ENCODE measurements at places on chromosomes 7 and 10.

DNA sequence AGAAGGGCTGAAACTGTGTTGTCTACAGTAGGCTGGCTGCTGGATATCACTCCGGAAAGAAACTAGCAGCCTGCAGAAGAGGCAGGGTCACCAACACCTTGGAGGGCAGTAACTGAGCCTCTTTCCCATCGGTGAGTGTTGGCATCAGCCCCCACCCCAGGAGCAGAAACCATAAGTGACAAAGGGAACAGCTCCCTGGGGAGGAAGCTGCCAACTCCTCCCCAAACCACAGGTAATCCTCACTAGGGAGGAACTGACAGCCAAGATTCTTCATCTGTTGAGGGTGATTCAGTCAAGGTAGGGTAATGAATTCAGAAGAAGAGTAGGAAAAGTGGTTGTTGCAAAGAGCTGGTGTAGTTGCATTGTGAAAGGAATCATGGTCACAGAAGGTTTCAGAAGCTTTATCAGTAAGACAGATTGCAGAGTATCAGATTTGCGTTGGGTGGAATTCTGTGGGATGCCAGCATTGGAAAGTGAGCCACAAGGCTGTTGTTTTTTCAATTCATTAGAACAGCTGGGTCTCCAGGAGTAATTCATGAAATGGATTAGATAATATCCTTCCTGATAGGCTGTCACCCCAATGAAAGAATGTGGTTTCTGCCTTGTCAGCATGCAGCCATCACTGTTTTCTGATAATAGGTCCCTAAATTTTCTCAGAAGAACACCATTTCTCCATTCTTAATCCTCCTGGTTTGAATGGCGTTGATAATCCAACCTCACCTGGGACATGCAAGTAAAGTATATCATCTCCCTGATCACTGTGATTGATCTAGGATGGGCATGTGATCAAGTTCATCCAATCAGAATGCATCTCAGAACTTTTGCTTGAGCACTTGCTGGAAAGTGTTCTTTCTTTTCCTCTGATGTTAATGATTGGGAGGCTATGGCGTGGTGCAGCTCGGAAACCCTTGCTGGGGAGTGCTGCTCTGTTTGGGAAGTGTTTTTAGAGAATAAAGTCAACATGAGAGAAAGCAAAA, 75.0 kb upstream of the CTBP2 start:
- no peak for DNase-seq

- no peak for DNase-seq
Measured at GRCh38 chr10:123558651-123559050, 107.5 kb upstream of the GPR26 start.

- no peak for DNase-seq
Measured at GRCh38 chr7:150896562-150897209, 44.4 kb downstream of the AOC1 start.

- DNase-seq: no peak
Measured at GRCh38 chr10:44650691-44651661, 260.2 kb upstream of the TMEM72 start.

DNA sequence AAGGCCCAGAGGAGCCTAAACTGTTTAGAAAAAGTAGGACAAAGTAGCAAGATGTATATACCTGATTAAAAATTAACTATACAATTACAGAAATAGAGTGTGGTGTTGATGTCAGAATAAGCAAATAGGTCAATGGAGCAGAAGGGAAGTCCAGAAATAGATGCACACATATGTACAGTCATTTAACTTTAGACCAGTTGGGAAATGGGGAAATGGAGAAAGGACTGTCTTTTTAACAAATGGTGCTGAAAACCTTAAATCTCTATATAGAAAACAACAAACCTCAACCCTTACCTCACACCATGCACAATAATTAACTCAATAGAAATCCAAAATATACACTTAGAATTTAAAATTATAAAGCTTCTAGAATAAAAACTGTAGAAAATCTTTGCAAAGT, 72.2 kb downstream of the CH25H start:
- DNase-seq: no peak

- no peak for DNase-seq
Measured at GRCh38 chr10:7130191-7130911, 280.5 kb downstream of the SFMBT2 start.

- no peak for DNase-seq
Measured at GRCh38 chr7:52726493-52726892, 308.9 kb upstream of the POM121L12 start.

GRCh38 chr7:106036004-106036403, 72.9 kb downstream of the CDHR3 start:
- DNase-seq: no peak

DNA sequence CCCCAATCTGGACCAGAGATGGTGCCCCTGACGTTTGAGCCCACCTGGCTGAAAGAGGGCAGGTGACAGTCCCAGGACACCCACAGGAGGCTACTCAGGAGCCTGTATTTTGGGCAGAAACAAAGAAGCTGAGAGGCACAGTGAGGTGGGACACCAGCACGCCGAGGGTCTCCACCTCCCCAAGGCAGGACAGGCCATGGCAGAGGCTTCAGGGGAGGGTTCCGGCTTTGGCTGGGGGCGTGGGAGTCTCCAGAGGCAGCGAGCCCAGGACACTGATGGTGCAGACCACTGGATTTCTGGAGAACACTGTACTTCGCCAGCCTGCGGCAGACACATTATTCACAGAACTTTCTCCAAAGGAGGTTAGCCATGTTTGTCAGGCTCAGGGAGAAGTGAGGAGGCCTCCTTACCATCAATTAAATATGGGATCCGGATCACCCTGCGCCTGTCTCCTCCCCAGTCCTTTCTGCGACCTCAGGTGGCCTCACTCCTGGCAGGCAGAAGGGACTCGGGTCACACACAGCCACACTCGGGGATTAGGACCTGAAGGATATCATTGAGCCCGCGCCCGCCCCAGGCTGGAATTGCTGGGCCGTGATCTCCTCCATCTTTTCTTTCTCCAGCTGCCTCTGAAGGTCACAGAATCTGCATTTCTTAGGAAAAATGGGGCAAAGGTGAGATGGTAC, 98.3 kb downstream of the MKI67 start:
- no peak for DNase-seq

DNA sequence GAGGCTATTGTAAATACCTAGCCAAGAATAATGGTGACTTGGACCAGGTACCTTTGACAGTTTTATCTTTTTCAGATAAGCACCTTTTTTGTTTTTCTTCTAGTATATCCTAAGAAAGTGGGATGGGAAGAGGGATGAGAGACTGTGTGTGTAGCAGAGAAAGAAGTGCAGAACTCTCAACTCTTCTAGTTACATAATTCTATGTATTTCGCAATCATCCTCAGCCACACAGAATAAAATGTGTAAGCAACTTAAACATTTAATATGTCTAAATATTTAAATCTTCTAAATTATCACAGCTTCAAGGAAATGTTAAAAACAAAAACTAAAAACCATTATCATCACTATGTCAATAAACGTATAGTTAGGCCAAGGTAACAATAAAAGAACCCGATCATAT, 42.6 kb upstream of the GSAP start:
- no peak for DNase-seq

- no peak for DNase-seq
Measured at GRCh38 chr10:132507409-132507955, 30.1 kb upstream of the INPP5A start.

GRCh38 chr10:49001402-49001801, 61.8 kb upstream of the LRRC18 start:
- no peak for DNase-seq

- DNase-seq: no peak
Measured at GRCh38 chr10:121573538-121573941, 24.7 kb downstream of the FGFR2 start.

GRCh38 chr7:6238309-6238925, 34.0 kb downstream of the CYTH3 start:
- no peak for DNase-seq

Measured in T-helper 22 cell (primary cell).